Mesenchymal stem cell (in vitro differentiated cells and primary cell): ENCODE measurements at places on chromosomes 3 and 15.

- no peak overlapping the region for H3K27ac ChIP-seq
- no peaks in the 10 kb centered on the region for H3K36me3 ChIP-seq
- peaks cover 9% of the 10 kb centered on the region for H3K4me1 ChIP-seq
- peak; percentile 31 for DNase-seq
- peaks cover 19% of the 10 kb centered on the region for H3K27me3 ChIP-seq
- no peak overlapping the region for H3K4me3 ChIP-seq
Measured at GRCh38 chr3:118000219-118000618, 1034.4 kb downstream of the IGSF11 start.

DNA sequence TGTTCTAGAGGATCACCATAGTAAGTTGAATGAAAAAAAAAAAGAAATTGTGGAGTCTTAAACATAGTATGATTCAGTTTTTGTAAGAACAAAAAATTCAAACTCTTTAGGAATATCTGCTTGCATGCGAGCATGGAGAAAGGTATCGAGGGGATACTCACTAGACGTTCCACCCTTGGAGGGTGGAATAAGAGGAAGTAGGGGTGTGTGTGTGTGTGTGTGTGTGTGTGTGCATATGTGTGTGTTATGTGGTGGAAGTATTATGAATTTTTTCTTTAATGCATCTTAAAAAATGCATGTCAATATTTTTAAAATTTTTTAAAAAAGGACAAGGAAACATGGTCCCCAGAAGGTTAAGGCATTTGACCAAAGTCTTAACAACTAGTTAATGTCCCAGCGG, 26.5 kb upstream of the SIAH2 start:
- H3K36me3 ChIP-seq: no peaks in the 10 kb centered on the region
- H3K4me1 ChIP-seq: no peaks in the 10 kb centered on the region
- H3K27ac ChIP-seq: no peak overlapping the region
- H3K27me3 ChIP-seq: no peaks in the 10 kb centered on the region
- DNase-seq: no peak
- no peak overlapping the region for H3K4me3 ChIP-seq

DNA sequence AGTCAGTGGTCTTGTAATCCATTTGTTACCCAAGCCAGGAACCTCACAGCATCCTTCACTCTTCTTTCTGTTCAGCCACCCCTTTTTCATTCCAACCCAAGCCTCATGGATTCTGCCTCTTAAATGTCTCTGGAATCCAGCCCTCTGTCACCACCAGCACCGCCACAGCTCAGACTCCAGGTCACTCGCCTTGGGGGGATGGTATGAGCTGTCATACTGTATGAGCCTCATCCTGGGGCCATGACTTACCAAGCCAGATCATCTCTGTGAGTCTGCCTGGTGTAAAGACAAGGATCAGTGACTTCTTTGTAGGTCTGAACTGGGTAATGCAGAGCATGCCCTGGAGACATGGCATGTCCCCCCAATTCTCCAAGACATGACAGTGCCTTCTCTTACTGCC, 79.6 kb downstream of the PGPEP1L start:
- peaks cover 2% of the 10 kb centered on the region for H3K4me1 ChIP-seq
- peaks cover 81% of the 10 kb centered on the region for H3K36me3 ChIP-seq
- H3K4me3 ChIP-seq: no peak overlapping the region

GRCh38 chr3:194323785-194324735, 27.1 kb downstream of the CPN2 start:
- H3K27me3 ChIP-seq: no peaks in the 10 kb centered on the region
- H3K36me3 ChIP-seq: no peaks in the 10 kb centered on the region
- H3K27ac ChIP-seq: no peak overlapping the region
- no peak overlapping the region for H3K4me3 ChIP-seq

DNA sequence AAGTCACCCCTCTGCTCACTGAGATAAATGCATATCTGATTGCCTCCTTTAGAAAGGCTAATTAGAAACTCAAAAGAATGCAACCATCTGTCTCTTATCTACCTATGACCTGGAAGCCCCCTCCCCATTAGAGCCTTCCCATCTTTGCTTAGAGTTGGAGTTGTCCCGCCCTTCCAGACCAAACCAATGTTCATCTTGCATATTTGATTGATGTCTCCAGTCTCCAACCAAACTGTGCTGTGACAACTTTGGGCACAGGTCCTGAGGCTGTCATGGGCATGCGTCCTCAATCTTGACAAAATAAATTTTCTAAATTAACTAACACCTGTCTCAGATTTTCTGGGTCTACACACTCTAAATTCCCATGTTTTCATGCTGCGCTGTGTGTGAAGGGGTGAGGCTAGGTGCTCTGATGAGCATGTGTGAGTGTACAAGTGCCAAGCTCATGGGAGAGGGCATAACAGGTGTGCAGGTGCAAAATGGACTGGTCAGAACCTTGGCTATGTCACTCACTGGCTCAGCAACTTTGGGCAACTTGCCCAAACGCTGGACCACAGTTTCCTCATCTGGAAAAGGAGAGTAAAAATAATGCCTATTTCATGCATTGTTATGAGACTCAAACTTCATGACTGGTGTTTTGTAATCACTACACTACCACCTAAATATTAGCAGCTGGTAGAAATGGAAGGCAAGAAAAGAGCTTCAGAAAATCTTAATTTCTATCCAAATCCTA, 7.2 kb downstream of the DAPK2 start:
- H3K4me1 ChIP-seq: no peaks in the 10 kb centered on the region
- no peak for DNase-seq
- H3K36me3 ChIP-seq: peaks cover 11% of the 10 kb centered on the region
- H3K4me3 ChIP-seq: no peak overlapping the region

DNA sequence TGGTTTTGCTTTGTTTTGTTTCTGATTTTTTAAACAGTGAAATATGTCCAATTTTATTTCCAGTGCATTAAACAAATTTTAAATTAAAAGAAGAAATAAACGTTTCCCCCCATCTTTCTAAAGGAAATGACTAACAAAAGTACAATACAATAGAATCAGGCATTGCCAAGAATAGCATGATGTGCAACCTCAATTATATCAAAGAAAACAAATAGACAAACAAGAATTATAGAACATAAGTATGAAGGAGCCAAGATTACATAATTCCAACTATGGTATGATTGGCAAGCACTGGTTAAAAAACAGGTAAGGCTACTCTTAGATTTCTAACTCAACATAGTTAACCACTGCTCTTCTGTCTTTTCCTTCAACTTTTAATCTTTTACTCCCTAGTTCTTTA, 26.4 kb downstream of the TIGIT start:
- no peak for DNase-seq
- no peak overlapping the region for H3K4me3 ChIP-seq
- no peaks in the 10 kb centered on the region for H3K4me1 ChIP-seq
- H3K27me3 ChIP-seq: no peaks in the 10 kb centered on the region
